HCEC 1CT (cell line): ENCODE measurements at places on chromosomes 11 and 22.

GRCh38 chr22:17997456-17997855 is 26.9 kb downstream of the MICAL3 start:
- DNase-seq, result peak; percentile 29

GRCh38 chr11:13367115-13367514 is 89.5 kb downstream of the BMAL1 start:
- no peak for DNase-seq

- no peak for DNase-seq
Observed at GRCh38 chr11:116240710-116241109, 532.1 kb downstream of the BUD13 start.

GRCh38 chr22:27752771-27753170 is 48.8 kb downstream of the MN1 start:
- DNase-seq, result no peak

- DNase-seq, result no peak
Observed at GRCh38 chr11:92050305-92050704, 174.3 kb upstream of the FAT3 start.

DNA sequence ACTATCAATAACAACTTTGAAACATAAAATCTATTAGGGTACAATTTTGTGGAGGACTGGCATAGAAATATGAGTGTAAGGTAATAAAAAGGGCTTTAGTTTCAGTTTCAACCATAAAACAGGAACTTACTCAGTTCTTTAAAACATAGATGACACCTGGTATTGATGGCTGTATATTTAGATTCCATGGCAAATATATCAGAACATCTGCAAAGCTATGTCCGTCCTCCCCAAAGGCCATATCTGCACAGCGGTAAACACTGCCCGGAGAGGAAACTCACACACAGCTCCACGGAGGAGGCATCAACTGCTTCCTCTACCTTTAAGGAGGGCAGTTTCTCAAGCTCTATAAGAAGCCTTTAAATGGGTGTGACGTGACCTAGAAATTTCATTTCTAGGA is 993.3 kb downstream of the BRD1 start:
- no peak for DNase-seq

DNA sequence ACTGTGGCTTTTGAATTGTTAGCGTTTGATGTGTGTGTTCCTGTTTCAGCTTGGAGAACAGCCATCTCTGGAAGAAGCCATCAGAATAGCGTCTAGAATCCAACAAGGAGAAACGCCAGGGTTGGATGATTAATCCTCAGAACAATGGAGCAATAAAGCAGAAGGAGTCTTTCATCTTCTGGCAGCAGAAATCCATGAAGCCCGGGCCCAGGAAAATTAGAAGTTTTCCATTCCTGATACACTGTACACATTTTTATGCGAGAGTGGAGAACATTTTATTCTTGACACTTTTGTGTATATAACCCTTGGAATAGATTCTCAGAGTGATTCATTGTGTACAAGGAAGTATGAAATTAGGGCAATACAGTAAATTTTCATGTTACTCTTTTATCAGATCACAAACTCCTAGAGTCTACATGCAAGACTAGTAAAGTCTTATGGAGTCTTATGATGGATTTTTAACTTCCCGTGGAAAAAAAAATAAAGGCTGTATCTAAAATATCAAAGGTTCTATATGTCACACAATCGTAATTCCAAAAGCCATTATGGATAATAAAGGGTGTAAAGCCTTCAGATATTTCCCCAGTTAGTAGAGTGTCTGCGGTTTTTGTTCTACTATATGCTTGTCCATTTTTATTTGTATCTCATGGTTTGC is 45.9 kb upstream of the WEE1 start:
- DNase-seq, result peak; percentile 67

DNA sequence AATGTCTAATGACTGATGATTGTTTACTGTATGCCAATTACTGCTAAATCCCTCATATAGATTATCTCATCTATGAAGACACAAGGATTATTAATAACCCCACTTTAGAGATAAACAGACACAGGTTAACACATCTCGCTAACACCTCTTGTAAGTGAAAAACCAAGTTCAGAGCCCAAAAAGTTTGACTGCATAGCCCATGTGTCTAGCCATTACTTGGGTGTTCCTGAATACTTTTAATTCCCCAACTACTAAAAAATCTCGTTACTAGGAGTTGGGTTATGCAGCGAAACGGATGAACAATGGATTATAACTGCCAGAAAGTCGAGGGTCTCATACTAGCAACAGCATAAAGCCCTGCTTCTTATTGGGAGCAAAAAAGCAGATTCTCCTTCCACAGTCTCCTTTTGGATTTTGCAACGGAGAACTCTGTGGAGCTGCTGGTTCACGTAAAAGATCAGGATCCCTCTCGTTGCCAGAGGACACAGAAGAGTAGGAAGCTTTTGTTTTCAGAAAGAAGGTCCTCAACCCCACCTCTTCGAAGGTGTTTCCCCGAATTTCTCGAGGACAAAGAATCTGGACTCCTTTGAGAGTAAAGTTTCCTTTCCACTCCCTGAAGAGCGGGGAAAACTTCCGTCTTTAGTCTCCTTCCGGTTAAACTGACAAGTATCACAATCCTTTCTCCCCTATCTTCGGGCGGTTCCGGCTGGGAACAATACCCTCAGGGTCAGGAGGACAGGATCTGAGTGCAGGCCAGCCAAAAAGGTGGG is 979 bp downstream of the ZBED5 start:
- peak; percentile 30 for DNase-seq

- DNase-seq, result no peak
Observed at GRCh38 chr11:114155116-114155515, 95.6 kb downstream of the ZBTB16 start.

DNA sequence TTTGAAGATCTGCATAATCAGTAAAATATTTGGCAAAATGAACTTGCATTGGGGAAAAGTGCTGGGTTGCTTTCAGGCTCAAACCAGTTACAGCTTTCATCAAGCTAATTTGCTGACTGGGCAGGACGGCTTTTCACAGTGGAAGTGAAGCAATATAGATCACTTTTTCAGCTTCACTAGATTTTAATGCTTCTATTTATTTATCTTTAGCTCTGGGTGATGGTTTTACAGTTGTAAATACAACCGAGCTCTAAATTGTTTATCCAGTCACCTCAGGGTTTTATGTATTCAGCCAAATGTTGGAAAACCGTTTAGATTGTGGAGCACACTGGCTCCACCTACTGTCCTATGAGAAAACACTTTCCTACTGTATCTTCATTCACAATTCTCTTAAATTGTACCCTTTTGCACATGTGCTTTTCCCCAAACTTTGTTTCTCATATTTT is 58.2 kb downstream of the ACER3 start:
- DNase-seq, result peak; percentile 69

- DNase-seq, result no peak
Observed at GRCh38 chr11:33867996-33868646, 23.8 kb downstream of the LMO2 start.

DNA sequence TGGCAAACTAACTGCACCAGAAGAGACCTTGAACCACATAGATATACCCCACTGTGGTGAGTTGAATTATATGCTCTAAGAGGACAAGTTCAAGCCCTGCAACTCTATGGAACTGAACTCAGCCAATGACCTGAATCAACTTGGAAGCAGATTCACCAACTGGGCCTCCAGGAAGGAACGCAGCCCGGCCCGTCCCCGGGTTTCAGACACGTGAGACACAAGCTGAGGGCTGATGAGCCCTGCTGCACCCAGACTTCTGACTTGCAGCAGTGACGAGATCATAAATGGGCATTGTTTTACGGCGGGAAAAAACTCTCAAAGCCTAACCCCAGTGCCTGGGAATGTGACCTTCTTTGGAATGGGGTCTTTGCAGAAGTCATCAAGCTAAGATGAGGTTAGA is 28.5 kb upstream of the GAL start:
- no peak for DNase-seq

- DNase-seq, result no peak
Observed at GRCh38 chr11:60761436-60762190, 4.9 kb downstream of the MS4A15 start.

GRCh38 chr11:120562806-120563425 is 51.4 kb downstream of the GRIK4 start:
- no peak for DNase-seq

DNA sequence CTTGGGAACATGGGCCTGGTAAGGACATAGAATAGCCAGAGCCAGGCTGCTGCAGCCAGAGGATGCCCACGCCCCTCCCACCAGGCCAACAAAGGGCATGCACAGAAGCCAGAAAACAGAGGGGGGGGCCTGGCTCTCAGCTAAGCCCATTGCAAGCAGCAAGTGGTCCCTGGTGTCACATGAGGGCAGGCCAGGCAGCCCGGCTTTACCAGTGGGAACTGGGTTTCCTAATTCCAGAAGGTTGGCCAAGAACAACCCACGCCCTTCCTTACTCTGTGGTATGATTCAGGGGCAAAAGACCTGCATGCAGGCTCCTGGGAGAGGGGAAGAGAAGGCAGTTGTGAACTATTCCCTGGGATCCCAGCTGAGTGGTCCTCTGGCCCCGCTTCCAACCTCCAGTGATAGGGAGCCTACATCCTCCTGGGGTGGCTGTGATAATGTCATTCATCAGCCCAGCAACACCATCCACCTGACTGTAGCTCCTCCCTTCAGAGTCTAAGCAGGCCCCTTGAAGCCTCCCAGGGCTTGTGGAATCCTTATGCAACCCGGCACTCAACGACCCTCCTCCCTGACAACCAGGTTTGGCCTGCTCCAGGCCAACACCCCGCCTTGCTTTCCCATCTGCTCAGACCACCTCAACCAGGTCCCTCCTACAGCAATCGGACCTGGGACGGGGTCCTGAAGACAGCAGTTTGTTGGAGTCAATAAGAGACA is 62.1 kb upstream of the LMO1 start:
- DNase-seq, result no peak

DNA sequence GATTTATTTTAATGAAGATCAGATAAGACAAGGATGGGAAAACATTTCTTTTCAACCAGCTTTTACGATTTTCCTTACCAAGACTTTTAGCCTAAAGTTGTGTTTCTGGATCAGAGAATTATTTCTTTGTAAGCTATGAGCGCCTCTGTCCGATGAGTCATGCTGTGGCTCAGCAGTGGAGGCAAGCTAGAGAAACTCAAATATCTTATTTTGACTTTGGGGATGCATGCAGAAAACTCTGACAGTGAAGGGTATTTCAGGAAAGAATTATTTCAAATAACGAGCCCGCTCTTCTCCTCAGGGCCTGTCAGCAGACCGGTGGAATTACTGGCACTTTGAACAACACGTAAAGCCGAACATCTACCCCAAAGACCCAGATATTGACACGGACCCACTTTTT is 77.9 kb upstream of the OR5AK2 start:
- no peak for DNase-seq

- DNase-seq, result no peak
Observed at GRCh38 chr22:39351689-39352214, 2.0 kb downstream of the SYNGR1 start.

DNA sequence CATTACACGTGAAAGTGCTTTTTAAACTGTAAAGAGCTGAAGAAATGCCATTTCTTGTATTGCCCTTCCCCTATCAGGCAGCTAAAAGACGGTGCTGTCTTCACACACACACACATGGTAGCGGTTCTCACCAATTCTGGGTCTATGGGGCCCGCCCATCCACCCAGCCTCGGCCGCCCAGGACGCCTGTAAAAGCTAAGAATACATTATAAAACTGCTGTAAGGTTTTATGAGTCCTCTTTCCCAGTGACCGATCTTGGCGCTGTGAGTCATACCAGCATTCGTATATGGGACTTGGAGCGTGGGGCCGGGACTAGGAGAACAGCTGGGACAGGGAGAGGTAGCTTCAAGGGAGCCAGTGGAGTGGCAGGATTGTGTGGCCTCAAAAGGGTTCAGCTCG is 149.7 kb upstream of the CADM1 start:
- no peak for DNase-seq

DNA sequence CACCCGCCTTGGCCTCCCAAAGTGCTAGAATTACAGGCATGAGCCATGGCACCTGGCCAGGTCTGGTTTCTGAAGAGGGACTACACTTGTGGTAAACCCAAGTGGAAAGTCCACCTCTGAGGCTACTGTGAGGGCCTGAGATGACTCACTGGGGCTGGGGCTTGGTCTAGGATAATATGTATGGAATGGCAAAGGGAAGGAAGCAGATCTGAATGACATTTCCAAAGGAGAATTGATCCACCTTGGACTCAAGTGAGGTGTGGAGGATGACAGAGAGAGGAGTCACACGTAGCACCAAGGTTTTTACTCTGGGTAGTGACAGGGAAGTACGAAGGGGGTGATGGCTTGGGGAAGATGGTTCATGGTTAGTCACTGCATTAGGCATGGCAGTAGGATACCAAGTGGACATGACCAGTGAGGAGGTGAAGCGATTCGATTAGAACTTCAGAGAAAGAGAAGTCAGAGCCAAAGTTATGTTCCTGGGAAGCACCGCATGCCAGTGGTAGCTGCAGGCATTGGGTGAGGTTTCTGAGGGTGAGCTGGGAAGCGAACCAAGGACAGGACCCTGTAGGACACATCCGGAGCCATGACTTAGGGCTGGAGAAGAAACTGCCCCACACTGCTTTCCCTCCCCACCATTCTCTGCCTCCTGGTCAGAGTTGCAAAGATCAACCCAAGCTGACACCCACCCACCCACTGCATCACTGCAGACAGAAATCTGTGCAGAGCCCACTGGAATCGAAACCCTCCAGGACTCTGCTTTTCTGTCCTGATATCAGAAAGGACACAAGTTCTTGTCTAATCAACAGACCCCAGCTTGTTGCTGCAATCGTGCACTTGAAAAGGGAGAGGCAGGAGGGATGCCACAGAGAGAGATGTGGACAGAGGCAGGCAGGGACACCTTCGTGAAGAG is 13.0 kb upstream of the BCL9L start:
- DNase-seq, result peak; percentile 30

DNA sequence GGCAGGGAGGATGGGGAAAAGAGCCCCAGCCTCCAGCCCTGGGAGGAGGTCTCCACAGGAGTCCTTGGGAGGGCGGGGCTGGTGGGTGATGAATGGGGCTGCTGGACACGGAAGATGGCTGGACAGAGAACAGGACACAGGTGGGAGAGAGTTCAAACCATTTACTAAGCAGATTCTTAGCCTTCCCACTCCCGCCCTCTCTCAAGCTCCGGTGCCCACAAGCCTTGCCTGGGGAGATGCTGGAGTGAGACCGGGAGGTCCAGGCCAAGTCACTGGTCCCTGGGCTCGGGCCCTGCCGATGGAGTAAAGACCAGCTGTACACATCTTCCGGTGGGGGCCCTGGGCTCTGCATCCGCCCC is 1.4 kb downstream of the CLDN5 start:
- no peak for DNase-seq

GRCh38 chr11:75147875-75148263 is 3.0 kb upstream of the SLCO2B1 start:
- no peak for DNase-seq

GRCh38 chr11:126210871-126211235 is 597 bp downstream of the RPUSD4 start:
- peak; percentile 11 for DNase-seq

DNA sequence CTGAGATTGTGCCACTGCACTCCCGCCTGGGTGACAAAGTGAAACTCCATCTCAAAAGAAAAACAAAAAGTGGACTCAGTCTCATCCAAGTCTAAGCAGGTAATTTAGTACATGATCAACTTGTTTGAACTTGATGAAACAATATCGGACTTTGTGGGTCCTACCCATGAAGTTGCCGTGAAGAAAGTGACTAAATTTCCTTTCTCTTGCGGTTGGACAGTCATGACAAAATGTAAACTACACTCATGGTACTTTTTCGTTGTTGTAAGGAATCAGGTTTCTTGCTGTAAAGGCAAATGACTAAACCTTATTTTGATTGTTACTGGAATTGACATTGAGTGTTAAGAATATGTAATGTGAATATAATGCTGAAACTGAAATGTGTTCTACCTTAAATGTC is 164.5 kb upstream of the PLET1 start:
- no peak for DNase-seq

- no peak for DNase-seq
Observed at GRCh38 chr11:31355817-31356216, 13.7 kb downstream of the DCDC1 start.
